ENCODE measurements at places on chromosomes 7 and 10. TPM values are rescaled to one million over a fixed set of nuclear protein-coding genes. Genes with fewer than 3 reads are reported as not detected.

DNA sequence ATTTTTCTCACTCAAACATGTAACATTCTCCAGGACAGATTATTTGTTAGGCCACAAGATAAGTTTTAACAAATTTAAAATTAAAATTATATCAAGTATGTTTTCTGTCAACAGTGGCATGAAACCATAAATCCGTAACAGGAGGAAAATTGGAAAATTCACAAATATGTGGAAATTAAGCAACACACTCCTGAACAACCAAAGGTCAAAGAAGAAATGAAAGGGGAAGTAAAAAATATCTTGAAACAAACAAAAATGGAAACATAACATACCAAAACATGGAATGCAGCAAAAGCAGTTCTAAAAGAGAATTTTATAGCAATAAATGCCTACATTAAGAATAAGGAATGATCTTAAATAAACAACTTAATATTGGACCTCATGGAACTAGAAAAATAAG is 147.3 kb downstream of the ZEB1 start:
- no peak for DNase-seq

DNA sequence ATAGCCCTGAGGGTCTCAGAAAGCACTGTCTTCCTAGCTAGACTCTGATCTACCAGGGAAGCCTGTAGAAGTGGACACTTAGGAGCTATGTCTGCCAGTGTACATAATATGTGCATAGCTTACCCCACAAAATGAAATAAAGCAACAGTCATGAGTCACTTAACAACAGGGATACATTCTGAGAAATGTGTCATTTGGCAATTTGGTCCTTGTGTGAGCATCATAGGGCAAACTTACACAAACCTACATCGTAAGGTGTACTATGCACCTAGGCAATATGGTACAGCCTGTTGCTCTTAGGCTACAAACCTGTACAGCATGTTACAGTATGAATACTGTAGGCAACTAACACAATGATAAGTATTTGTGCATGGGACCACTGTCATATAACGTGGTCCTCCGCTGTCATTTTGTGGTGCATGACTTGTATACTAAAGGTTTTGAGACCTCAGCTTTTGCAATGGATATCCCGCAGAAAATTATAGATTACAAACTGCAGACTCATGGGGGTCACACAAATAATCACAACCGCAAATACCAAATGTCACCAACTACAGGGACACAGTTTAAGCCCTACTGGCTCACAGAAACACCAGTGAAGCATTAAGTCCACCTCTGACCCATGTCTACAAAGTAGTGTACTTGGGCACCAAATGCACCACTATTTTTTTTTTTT is 1.7 kb downstream of the URGCP start:
- peak; percentile 48 for DNase-seq

- DNase-seq, result no peak
Observed at GRCh38 chr7:26441002-26441521, 149.4 kb downstream of the SNX10 start.

GRCh38 chr7:99617192-99617781 is 541 bp downstream of the ZSCAN25 start:
- DNase-seq, result no peak

GRCh38 chr7:151891753-151892152 is 14.8 kb upstream of the PRKAG2 start:
- no peak for DNase-seq

Gene OPALIN
- polyA plus RNA-seq, result not detected

DNA sequence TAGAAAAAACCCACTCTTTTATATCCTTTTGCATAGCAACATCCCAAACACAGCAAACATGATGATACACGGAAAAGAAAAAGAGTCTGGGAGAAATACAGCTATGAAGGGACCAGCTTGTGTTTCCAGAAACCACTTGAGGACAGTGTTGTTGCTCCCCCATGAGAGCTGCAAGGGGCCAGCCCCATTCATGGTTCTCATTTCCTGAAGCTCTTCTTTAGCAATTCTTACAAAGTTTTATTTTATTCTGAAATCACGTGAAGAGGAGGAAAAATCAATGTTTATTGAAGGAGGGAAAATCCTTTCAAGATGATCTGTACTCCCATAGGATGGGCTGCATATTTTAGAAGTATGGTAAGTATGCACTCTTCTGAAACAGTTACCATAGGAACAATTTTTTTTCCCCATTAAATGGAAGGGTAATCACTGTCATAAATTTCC is 17.5 kb upstream of the PRTFDC1 start:
- no peak for DNase-seq

Gene ZNF117
- 2.5 TPM for polyA plus RNA-seq
